Activated T-helper 1 cell treated with Interleukin-2 at 50 U/mL for 16 hours (primary cell): ENCODE measurements at places on chromosomes 5 and 9.

- DNase-seq: no peak
Measured at GRCh38 chr9:92964607-92965060, 17.3 kb downstream of the FGD3 start.

DNA sequence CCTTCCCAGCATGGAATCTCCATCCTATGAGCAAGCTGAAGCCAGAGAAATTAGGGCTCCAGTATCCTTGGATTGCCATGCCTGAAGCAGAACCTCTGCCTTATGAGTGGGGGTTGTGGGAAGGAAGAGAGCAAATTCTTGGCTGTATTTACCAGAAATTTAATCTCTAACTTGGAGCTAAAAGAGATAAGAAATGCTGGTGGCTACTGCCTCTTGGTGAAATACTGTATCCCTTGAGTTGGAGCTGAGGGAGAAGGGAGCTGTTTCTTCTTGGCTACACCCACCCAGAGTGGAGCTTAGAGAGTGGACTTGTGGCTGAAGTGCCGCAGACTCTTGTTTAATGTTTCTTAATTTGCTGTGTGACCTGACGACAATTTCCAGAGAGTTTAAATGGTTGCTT is 447.3 kb downstream of the ARHGEF28 start:
- DNase-seq: no peak

DNA sequence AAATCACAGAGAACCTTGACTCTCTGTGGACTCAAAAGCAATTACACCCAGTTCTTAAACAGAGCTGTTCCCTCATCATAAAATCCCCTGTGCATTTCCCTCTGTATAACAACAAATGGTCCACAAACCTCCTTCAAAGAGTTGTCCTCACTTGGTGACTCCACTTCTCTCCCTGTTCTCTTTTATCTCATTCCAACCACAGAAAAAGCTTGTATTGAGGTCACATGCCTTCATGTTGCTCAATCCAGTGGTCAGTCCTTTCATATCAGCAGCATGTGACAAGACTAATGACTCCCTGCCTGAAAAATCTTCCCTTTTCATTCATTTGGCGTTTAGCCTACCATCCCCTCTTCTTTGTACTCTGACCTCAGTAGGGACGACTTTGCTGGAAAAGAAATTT is 158.0 kb downstream of the DEPDC1B start:
- no peak for DNase-seq

GRCh38 chr5:122252319-122252718 is 59.7 kb upstream of the SNCAIP start:
- DNase-seq: no peak

DNA sequence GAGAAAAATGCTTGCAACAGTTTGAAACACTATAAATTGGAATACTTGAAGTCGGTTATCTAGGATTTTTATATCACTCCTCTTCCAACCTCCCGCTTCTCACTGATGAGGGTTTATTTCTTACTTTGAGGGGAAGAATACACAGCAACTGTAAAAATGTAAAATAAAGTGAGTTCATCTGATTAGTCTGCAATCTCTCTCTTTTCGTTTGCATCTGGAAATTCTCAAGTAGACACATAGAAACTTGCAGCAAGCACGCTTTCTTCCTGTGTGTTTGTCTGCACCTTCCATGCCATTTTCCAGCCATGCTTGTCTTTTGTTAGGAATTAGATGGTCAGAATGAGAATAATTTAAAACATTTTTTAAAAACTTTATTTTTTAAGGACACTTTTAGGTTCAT is 45.1 kb upstream of the TAF11L2 start:
- no peak for DNase-seq

- no peak for DNase-seq
Measured at GRCh38 chr5:38739011-38739704, 106.7 kb upstream of the OSMR start.

- no peak for DNase-seq
Measured at GRCh38 chr5:17316970-17317459, 99.6 kb downstream of the BASP1 start.

GRCh38 chr9:113872485-113873143 is 3.5 kb upstream of the ZNF618 start:
- DNase-seq: no peak

GRCh38 chr5:54936201-54936600 is 49.2 kb downstream of the ESM1 start:
- DNase-seq: no peak

- DNase-seq: no peak
Measured at GRCh38 chr9:21966140-21966851, 27.9 kb downstream of the CDKN2A start.

DNA sequence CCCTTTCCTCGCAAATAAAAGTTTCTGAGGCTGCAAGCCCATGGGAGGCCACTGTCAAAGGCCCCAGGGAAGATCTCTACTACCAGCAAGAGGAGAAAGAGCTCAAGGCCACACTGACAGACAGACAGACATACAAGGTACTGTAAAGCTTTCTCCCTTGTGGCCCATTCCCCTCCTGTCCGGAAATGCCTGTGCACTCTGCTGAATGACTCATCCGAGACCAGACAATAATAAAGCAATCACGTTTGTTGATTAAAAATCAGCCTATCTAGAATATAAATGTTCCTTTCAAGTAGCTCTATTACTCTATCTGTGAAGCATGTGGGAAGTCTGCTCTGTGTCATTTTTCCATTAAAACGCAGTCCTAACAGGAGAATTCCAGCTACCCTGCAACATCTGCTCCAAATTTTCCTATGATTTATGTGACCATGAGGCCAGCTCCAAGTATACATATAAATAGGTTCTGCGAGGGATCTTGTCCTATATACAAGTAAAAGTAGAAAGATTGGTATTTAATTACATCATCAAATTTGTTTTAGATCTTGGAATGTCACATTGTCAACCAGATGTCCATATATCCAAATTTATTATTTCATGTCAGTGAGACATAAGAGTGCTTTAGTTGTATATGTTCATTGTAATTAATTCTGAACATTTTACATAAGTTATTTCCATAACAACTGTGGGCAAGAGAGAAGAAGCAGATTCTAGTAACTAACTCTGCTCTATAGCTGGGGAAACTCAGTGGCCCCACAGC is 34.7 kb upstream of the TGFBI start:
- DNase-seq: no peak

DNA sequence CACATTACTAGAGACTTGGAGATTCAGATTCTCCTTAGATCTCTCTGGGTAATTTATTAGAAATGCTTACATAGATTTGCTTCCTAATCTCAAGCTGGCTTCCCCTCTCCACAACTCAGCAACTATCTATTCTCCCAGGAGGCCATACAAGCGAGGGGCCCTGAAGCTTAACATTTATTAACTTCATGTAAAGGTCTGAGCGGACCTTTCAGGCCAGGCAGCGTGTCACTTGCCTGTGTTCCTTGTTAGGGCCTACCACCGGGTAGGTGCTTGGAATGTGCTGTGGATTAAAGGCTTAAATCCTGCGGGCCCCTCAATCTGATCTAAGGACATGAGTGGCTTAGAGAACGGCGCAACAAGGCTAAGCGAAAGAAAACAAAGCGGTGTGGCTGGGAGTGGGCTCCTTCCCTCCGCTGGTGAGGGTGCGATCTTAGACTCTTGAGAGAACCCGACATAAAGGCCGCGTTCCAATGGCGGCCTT is 712 bp upstream of the HSPA4 start:
- no peak for DNase-seq
